ENCODE measurements at places on chromosomes 6 and 20. TPM values are rescaled to one million over a fixed set of nuclear protein-coding genes. Genes with fewer than 3 reads are reported as not detected.

Gene RNF39
- total RNA-seq: 18.2 TPM

Gene HRH3
- not detected for total RNA-seq

Gene SLCO4A1
- total RNA-seq: 45.9 TPM

GRCh38 chr6:105536961-105537360 is 134.1 kb upstream of the PREP start:
- H3K36me3 ChIP-seq: no peaks in the 10 kb centered on the region
- no peak for DNase-seq
- no peak overlapping the region for H3K27ac ChIP-seq
- H3K4me3 ChIP-seq: no peak overlapping the region

- H3K27me3 ChIP-seq: no peaks in the 10 kb centered on the region
- DNase-seq: no peak
- no peak overlapping the region for H3K27ac ChIP-seq
- no peaks in the 10 kb centered on the region for H3K36me3 ChIP-seq
- H3K4me1 ChIP-seq: no peaks in the 10 kb centered on the region
Measured at GRCh38 chr20:53284696-53285095, 308.9 kb downstream of the ZNF217 start.

GRCh38 chr6:34049395-34050342 is 96.2 kb downstream of the GRM4 start:
- no peak for DNase-seq
- H3K4me3 ChIP-seq: no peak overlapping the region
- no peaks in the 10 kb centered on the region for H3K4me1 ChIP-seq
- no peaks in the 10 kb centered on the region for H3K36me3 ChIP-seq

GRCh38 chr6:5205877-5206850 is 54.6 kb downstream of the LYRM4 start:
- no peak for DNase-seq
- peak overlapping the region; percentile 59 for H3K27ac ChIP-seq
- H3K36me3 ChIP-seq: no peaks in the 10 kb centered on the region

DNA sequence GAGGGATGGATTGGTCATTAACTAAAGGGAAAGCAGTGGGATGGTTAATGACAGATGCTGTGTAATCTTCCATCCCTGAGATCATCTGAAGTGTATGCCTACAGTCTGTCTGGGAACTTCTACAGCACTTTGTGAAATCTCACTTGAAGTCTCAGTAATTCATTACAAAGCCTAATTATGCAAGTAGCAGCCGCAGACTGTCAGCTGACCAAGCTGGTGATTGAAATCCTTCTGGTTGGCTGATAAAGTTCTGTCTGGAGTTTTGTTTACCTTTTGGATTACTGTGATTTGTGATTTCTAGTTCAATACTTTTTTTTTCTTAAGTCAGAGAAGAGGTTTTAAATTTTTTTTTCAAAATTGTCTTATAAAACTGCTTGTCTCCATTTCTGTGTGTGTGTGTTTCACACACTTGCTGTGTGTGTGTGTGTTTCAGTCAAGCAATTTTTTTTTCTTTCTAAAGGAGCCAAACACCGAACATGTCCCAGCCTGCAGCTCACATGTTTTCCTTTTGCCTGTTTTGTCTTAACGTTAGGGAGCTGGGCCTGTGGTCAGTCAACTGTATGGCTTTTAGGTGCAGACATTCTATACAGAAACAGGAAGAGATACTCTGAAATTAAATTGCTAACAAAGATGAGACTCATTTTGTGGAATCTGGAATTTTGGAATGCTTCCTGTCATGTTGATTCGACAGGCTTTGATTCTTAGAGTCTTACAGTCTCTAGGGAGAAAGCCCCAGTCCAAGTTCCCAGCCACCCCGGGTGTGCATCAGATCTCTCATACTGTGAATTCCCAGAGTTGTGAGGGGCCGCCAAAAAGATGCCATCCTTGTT is 28.5 kb upstream of the ADGRF4 start:
- DNase-seq: no peak
- H3K27me3 ChIP-seq: no peaks in the 10 kb centered on the region
- H3K36me3 ChIP-seq: no peaks in the 10 kb centered on the region
- no peak overlapping the region for H3K4me3 ChIP-seq
- H3K27ac ChIP-seq: no peak overlapping the region
- no peaks in the 10 kb centered on the region for H3K4me1 ChIP-seq

DNA sequence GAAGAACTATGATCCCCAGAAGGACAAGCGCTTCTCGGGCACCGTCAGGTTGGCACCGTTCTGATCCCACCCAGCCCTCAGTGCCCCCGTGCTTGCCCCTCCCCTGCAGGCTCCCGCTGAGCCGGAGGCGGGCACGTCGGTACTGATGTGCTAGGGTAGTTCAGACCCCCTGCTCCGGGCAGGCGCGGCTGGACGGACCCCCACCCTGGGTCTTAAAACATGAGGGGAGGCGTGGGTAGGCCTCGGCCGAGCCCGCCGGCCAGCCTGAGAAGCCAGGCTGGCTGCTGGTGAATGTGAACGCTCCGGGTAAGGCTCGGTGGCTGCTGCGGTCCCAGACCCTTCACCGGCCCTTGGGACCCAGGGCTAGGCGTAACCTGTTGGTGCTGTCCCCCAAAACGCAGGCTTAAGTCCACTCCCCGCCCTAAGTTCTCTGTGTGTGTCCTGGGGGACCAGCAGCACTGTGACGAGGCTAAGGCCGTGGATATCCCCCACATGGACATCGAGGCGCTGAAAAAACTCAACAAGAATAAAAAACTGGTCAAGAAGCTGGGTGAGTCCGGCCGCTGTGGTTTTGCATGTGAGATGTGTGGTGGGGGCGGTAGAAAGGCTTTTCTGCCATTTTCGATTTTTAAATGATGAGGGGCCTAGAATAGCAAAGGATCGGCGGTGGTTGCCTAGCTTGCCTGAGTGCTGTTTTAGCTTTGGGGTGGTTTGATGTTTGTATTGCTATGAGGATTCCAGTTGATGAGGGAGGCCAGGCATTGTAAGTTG is 964 bp downstream of the RPL10A start:
- no peak for DNase-seq
- H3K27ac ChIP-seq: peak overlapping the region; percentile 91
- peak overlapping the region; percentile 76 for H3K4me3 ChIP-seq

DNA sequence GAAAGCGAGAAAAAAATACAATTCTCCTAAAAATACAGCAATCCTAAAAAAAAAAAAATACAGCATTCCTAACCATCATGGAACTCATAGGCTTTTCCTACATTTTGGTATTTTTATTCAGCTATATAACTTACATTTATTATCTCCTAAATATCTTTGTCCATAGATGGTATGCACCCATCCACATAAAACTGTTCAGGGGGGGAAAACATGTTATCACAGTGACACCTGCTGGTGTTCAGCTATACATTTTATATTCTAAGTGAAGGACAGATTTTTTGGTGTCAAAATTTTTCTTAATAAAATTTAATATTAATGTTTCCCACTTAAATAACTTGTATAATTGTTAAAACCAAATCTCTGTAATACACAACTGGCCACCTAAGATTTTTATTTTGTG is 58.0 kb downstream of the BLOC1S5 start:
- no peak for DNase-seq
- no peaks in the 10 kb centered on the region for H3K36me3 ChIP-seq
- H3K27ac ChIP-seq: no peak overlapping the region
- H3K4me3 ChIP-seq: no peak overlapping the region
- H3K27me3 ChIP-seq: no peaks in the 10 kb centered on the region

- no peak overlapping the region for H3K27ac ChIP-seq
- H3K4me3 ChIP-seq: no peak overlapping the region
- DNase-seq: no peak
- no peaks in the 10 kb centered on the region for H3K36me3 ChIP-seq
Measured at GRCh38 chr6:11033825-11034224, 10.3 kb downstream of the ELOVL2 start.

GRCh38 chr6:27650620-27651370 is 177.9 kb upstream of the ZNF184 start:
- H3K4me1 ChIP-seq: no peaks in the 10 kb centered on the region
- no peak overlapping the region for H3K4me3 ChIP-seq
- no peak overlapping the region for H3K27ac ChIP-seq
- H3K36me3 ChIP-seq: no peaks in the 10 kb centered on the region
- no peak for DNase-seq
- H3K27me3 ChIP-seq: no peaks in the 10 kb centered on the region

- H3K27me3 ChIP-seq: no peaks in the 10 kb centered on the region
- H3K4me1 ChIP-seq: peaks cover 9% of the 10 kb centered on the region
- H3K36me3 ChIP-seq: no peaks in the 10 kb centered on the region
- H3K27ac ChIP-seq: no peak overlapping the region
Measured at GRCh38 chr6:169729961-169730360, 5.7 kb upstream of the PHF10 start.

DNA sequence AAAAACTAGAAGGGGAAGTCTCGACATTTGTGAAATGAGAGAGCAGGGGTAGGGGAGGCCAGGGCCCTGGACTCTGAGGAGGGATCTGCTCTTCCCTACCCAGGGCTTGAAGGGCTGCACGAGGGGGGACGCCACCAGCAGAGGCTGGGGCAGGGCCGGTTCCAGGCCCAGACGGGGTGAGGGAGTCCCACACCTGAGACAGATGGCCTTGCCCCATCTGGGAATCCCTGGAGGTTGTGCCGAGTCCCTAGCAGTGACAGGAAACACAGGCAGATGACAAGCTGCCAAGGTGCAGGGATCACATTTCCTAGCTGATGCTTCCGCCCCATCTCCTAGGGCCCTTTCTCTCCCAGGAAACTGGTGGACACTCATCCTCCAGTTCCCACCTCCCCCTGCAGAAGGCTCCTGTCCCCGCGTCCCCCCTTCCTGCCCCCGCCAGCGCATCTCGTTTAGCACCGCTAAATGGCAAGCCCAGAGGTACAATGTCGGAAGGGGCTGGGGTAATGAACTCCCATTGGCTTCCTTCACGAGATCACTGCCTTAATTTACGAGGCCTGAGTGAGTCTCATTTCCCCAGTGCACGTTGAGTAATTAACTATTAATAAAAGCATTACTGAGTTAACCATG is 35.2 kb upstream of the CDH22 start:
- peaks cover 13% of the 10 kb centered on the region for H3K4me1 ChIP-seq
- H3K4me3 ChIP-seq: no peak overlapping the region
- no peak for DNase-seq
- H3K27me3 ChIP-seq: no peaks in the 10 kb centered on the region

Measured in vagina (tissue), 2 donors.